ENCODE measurements at places on chromosomes 12 and 14.

DNA sequence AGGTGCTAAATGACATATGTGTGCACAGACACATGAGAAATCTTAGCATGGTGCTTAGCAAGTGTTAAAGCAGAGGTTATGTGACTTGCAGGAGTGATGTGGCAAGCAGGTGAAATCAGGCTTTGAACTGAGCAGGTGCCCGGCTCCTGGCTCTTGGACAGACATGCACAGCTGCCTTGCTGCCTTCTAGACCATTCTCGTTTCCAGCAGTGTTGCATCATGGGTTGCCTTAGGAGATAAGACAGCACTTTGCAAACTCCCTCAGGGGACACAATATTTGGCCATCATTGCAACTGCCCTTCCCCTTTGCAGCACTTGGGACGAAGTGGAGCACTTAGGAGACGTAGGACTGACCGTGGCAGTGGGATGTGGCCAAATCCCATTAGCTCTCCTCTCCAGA lies 17.2 kb upstream of the GSC start:
- no peak for DNase-seq

DNA sequence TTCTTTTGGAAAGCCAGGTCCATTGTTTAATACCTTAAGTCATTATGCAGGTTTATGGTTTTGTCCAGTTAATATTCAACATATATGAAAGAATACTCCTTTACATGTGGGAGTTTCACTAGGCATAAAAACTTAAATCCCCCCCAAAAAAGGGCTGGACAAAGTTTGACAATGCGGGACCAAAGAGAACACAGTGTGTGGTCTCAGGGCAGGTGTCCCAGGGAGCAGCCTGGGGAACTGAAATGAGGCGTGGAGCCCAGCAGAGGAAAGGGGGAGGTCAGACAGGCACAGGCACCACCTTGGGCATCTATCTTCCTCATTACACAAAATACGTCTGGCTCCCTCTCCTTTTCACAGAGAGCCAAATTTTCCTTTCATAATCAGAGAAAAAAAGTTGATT lies 22.5 kb downstream of the PKP2 start:
- no peak for DNase-seq

DNA sequence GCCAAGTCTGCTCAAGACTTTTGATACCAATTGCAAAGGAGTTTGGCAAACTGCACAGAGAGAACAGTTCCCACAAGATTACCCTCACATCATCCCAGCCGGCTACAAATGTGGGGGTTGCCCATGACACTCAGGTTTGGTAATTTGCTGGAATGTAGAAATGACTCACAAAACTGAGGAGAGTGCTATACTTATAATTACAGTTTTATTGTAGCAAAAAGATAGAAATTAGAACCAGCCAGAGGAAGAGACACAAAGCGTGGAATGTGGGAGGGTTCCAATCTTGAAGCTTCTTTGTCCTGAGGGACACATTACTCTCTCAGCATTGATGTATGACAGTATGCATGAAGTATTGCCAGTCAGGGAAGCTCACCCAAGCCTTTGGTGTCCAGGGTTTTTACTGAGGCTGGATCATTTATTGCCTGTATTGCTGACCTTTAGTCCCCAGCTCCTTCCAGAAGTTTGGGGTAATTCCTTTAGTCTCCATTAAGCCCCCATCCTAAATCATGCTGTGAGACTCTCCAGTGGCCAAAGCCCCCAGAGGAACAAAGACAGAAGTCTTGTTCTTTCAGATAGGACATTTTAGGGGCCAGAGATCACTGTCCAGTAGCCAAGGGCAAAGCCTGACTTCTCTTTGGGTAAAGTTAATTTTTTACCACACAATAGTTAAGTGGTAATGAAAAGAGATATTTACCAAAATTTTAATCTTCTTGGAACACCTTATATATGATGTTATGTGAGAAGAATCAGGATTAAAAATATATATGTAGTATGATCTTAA lies 9.9 kb downstream of the TBK1 start:
- no peak for DNase-seq

DNA sequence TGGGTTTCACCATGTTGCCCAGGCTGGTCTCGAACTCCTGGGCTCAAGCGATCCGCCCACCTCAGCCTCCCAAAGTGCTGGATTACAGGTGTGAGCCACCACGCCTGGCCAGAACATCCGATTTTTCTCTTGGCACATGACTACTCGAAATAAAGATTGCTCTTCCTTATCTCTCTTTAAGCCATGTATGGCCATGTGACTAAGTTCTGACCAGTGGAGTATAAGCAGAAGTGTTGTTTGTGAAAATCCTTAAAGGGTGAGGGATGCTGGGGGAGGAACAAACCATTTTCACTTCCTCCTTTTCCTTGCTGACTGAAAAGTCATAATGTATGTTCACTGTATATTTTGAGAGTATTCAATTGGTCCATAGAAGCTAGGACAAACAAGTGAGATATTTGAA lies 50.7 kb upstream of the ATF7IP start:
- no peak for DNase-seq

DNA sequence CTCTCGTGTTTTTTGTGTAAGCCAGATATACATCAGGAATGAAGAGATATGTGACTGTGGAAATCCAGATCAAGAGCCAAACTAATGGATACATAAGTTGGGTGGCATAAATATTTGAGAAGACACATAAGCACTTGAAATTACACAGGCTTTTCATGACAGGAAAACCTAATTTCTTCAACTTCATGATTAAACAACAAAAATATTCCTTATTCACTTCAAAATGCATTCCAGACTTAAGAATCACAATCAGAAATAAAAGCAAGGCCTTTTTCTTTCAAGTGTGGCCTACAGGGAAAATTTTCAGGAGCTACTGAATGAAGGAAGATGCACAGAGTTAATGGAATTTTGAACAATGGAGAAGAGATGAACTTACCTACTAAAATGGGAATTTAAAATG lies 515.6 kb downstream of the FOXG1 start:
- DNase-seq = no peak

GRCh38 chr12:69430942-69431590 lies 39.1 kb upstream of the FRS2 start:
- no peak for DNase-seq

DNA sequence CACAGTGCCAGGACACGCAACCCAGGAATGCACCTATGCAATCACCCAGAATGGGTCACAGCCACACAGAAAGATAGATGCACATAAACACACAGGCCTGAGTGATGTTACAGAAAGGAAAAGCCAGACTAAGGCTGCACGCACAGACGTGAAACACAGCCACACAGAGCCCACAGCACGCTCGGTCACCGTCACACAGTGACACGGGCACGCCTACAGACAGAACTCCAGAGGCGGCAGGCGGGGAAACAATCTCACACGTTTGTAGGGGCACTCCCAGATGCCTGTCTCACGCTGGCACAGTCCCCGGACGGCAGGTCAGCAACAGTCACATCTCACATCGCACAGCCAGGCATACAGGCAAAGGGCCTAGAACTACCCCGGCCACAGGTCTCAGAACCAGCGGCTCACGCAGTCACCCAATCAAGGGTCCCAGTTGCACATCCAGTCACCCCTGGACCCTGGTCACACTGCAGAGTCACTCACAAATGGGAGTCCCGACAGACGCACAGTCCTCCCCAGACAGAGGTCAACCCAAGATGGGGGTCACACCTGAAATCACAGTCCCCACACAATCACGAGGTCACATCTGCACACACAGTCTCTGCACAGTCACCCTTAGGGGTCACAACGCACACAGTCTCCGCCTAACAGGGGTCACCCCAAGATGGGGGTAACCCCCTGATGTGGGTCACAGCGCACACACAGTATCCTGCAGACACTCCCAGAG lies 790 bp downstream of the SSH1 start:
- peak; percentile 47 for DNase-seq

Data from T follicular helper cell (primary cell).